ENCODE measurements at places on chromosomes 3 and 15.

DNA sequence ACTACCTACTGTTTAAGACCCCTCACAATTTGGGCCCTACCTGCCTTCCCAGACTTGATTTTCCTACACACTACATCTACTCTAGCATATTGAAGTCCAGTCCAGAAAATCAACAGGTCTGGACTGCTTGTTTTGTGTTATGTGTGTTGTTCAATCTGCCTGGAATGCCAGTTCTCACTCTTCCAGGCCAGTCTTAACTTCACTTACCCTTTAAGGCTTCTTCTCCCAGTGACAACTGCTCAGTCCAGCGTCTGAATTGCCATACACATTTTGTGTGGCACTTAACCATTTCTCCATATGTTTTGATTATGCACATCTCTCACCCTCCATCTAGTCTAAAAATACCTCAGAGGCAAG, 1.1 kb downstream of the TICRR start:
- DNase-seq = no peak

GRCh38 chr3:81476692-81477091, 284.8 kb downstream of the GBE1 start:
- DNase-seq = no peak

- no peak for DNase-seq
These were observed 47.5 kb downstream of the ALDH1L1 start for GRCh38 chr3:126132751-126133511.

DNA sequence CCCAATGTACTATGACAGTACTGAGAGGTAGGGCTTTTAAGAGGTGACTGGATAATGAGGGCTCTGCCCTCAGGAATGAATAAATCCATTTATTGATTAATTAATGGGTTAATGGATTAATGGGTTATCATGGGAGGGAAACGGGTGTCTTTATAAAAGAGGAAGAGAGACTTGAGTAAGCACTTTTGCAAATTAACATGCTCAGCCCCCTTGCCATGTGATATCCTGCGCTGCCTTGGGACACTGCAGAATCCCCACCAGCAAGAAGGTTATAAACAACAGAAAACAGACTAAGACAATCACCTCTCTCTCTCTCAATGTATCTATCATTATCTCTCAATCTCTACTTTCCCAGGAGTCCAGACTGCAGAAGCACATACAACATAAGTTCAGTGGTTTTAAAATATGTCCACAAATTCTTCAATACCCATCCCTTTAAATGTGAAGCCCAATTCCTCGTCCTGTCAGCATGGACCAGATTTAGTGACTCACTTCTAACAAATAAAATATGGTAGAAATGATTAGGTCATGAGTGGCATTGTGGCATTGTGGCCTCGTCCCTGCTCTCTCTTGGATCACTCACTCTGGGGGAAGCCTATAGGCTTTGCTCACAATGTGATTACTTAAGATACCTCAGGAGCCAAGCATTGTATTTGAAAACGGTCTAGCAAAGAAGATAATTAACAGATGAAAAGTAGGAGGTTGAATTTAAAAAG, 40.0 kb upstream of the IL12A start:
- DNase-seq = no peak

Data from stimulated activated CD4-positive, alpha-beta T cell treated with anti-CD3 and anti-CD28 coated beads, Interleukin-4, amount 100 ng/mL, for 24 hours (primary cell).